ENCODE measurements at places on chromosomes 16 and 17.

DNA sequence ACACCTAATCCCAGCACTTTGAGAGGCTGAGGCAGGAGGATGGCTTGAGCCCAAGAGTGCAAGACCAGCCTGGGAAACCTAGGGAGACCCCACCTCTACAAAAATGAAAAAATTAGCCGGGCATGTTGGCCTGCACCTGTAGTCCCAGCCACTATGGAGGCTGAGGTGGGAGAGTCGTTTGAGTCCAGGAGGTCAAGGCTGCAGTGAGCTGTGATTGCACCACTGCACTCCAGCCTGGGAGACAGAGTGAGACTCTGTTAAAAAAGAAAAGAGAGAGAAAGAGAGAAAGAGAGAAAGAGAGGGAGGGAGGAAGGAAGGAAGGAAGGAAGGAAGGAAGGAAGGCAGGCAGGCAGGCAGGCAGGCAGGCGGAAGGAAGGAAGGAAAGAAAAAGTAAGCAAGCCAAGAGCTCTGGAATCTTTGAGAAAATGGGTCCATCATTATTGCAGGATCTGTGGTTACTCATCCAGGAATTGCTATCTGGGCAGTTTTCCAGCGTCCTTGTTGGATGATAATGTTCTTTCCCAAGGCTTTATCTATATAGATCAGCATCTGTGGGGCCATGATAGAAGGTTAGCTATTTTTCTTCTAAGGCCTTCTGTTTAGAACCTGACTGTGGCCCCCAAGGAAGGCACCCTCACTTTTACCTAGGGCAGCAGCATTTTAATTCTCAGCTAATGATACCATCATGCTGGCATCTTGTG is 533.2 kb upstream of the CDH5 start:
- DNase-seq = no peak

DNA sequence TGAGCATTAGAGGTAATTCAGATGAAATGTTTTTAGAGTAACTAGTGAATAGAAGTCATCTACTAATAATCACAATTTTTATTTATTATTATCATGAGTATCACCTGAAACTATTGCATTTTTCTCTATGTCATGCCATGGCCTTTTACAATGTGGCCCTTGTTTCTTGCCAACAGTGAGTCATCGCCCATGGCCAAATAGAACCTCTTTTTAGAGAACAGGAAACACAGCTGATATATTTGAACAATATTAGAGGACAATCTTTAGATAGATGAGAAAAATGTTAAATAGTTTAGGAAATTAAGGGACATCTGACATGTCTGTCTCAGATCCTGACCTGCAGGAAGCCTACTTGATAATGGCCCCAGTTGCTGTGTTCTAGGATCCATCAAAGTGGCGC is 1584.4 kb upstream of the GOT2 start:
- no peak for DNase-seq

DNA sequence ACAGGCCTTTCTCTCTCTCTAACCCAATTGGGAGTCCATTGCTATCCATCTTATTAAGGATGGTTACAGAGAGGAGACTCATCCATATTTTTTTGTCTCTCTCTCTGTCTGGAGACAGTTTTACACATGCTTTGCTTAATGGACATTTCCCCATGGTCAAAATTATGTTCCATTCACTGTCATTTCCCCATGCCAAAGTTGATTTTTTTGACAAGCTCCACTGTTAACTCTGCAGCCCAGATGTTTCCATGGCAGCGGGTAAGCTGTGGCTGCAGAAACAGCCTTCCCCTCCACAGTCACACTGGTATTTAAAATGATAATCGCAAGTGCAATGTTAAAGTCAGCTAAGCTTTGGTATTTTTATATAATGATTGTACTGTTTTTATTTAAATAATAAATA is 63.9 kb upstream of the HLF start:
- no peak for DNase-seq

DNA sequence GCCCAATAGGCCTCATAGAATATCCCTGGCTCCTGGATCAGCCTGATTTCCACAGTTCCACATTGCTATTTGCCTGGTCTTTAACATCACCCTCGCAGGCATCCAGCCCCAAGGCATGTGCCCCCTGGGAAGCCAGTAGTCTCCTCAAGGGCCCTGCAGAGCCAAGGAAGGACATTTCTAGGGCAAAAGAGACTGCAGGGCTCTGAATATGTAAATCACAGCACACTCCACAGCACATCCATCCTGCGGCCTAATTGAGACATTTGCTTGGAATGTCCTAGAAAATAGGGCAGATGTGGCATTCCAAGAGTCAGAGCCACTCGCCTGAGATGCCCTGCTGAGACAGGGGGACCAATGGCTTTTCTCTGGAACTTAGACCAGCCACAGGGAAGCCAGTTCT is 11.4 kb upstream of the C16orf78 start:
- DNase-seq = no peak

GRCh38 chr16:16004314-16004749 is 54.9 kb downstream of the ABCC1 start:
- no peak for DNase-seq

DNA sequence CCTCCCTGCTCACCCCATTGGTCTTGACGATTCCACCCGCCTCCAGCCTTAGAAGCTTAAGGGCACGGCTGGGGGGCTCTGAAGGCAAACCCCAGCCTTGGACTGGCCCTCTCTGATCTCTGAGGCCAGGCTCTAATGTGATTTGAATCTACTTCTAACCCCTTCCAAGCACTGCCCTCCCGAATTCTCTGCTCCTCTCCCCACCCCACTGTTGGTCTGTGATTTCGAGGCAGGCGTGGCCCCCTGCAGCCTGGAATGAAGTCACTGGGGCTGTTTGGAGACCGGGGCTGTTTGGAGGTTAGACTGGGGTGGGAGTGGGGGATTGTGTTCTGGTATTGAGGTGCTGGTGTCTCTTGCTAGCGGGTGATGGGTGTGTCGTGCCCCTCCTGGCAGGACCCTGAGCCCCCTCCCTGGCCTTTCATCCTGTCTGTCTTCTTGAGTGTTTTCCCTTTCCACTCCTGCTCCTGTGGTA is 2.2 kb downstream of the GRB7 start:
- DNase-seq = no peak

DNA sequence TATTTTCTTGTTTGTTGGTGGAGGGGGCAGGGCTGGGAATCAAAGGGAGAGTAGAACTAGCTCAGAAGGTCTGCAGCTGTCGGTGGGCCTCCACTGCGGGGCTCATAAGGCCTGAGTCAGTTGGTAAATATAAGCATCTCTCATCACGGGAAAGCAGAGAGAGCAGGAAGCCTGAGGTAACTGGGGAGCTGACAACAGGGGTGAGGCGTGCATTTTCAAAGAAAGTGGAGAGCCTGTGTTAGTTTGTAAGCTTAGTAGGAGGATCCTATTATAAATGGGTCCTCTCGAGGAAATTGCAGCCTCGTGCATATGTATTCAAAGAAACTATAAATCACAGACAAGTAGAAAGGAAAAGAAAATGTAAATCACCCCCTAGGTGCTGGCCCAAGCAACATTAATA is 221.0 kb upstream of the CDH13 start:
- DNase-seq = no peak

DNA sequence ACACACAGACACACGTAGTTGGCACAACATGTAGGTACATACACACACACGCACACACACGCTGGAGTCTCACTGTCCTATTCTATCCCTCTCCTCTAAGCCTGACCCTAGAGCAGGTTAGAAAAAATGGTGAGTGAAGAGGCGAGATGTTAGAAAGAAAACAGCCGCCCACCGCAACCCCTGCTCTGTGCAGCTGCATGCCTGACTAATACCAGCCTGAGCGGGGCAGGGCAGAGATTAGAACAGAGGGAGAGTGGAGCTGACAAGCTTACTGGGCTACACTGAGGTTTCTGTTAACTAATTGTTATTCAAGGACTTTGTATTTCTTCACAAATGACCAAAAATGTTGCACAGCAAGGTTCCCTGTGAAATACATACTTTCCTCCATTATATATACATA is 59.8 kb downstream of the AMFR start:
- no peak for DNase-seq

DNA sequence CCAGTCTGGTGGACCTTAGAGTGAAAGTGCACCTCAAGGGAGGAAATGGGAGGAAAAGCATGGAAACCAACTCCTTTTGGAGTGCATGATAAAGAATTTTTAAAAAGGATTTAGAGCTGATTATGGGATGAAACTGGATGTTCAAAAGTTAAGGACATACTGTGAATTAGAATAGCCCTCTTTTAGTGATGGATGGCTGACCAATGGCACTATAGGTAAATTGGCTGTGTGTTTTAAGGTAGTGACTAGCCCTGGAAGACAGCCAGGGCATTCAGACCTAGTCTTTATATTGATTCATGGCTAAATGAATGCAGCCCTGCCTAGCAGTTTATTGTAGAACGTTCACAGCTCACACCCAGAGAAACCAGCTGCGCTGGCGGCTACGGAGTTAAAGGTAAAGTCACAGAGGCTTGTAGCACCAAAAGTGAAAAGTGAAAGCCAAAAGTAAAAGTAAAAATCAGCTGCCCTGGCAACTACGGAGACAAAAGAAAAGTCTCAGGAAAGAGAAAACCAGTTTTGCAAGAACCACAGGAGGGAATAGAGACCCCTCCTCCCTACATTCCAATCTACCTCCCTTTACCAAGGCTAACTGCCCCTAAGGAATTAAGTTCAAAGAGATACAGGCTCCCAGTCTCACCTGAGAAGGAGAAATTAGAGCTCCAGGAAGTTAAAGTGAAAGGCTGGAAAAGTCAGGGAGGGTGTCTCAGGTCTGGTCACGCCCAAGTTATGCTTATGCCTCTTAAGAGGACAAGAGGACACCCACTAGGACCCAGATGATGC is 21.8 kb downstream of the ACSM1 start:
- DNase-seq = peak; percentile 38

GRCh38 chr16:75234856-75235696 is 16.3 kb downstream of the CTRB1 start:
- no peak for DNase-seq

DNA sequence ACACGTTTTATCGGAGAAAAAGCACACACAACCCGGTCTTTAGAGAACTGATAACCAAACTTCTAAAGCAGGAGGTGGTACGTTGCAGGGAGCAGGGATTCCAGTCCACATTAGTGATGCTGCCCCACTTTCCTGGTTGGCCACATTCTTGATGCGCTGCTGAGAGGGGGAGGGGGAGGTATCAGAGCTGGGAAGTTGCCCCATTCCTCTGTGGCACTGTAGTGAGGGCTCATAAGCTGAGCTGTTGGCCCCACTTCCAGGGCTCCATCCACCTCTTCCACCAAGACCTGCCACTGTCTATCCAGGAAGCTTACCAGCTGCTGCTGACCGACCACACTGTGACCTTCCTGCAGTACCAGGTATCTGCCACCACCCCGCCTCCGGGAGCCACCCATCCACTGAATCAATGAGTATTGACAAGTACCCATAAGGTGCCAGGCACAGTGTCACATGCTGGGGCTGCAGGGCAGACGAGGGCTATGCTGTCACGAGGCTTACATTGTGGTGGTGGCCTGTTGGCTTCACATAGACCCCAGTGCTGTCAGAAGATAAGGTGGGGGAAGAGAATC is 1.1 kb downstream of the TSEN54 start:
- peak; percentile 31 for DNase-seq

DNA sequence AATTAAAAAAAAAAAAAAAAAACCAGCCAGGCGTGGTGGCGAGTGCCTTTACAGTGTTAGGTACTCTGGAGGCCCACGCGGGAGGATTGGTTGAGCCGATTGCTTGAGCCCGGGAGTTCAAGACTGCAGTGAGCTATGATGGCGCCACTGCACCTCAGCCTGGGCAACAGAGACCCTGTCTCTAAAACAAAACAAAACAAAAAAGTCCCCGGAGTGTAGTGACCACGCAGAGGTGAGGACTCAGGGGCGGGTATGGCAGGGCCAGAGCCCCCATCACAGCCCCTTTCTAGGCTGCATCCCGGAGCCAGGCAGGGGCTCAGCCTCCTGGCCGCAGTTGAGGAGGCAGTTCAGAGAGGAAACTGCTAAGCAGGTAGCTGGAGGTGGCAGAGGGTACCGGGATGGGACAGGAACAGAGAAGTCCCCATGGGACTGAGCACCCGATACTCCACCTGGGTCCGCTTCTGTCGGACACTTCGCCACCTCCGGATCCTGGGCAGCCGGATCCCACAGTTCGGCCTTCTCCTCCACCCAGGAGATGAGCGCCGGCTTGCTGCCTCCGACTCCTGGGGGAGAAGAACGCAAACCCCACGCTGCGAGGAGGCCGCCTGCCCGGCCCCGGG is 800 bp downstream of the ZNF747 start:
- peak; percentile 27 for DNase-seq

DNA sequence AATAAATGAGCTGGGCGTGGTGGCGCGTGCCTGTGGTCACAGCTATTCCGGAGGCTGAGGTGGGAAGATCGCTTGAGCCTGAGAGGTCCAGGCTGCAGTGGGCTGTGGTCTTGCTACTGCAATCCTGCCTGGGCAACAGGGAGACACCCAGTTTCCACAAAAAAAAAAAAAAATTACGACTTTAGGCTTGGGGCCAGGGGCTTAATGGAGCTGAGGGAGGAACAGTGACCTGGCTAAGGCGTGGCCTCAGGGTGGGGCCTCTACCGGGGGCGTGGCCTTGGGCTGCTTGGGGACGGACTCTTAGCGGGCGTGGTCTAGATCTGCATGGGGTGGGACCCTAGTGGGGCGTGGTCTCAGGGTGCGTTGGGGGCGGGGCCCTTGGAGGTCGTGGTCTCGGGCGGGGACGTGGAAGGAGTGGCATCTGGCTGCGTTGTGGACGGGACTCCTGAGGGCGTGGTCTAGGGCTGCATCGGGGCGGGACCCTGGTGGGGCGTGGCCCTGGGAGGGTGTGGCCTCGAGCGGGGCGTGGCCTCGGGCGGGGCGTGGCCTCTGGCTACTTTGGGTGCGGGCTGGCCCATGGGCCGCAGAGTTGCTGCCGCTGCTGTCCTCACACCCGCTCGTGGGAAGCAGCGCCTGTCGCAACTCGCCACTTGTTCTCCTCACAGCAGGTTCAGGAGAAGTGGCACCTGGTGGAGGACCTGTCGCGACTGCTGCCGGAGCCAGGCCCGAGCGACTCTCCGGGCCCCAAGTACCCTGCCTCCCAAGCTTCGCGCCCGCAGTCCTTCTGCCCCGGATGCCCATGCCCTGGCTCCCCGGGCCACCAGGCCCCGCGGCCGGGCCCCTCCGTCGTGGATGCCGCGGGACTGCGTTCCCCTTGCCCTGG is 5.8 kb upstream of the C17orf99 start:
- DNase-seq = peak; percentile 89

- DNase-seq = no peak
These were observed 30.5 kb downstream of the HS3ST3B1 start for GRCh38 chr17:14331225-14331981.

DNA sequence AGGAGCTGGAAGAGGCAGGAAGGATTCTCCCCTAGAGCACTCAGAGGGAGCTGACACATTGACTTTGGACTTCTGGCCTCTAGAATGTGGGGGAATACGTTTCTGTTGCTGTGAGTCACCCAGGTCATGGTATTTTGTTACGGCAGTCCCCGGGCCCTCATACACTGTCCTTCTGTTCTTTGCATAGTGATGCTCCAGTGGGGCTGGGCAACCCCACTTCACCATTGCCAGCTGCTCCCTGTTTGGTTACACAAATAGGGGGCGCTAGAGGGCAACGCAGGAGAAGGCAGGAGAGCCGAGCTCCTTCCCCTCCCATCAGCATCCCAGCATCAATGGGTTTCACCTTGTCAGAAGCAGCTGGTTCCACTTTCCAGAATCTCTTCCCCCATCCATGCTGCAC is 257.7 kb upstream of the FOXF1 start:
- DNase-seq = no peak
